ENCODE measurements at places on chromosomes 1 and 21.

GRCh38 chr1:33718186-33718585, 145.7 kb upstream of the HMGB4 start:
- DNase-seq, result no peak

DNA sequence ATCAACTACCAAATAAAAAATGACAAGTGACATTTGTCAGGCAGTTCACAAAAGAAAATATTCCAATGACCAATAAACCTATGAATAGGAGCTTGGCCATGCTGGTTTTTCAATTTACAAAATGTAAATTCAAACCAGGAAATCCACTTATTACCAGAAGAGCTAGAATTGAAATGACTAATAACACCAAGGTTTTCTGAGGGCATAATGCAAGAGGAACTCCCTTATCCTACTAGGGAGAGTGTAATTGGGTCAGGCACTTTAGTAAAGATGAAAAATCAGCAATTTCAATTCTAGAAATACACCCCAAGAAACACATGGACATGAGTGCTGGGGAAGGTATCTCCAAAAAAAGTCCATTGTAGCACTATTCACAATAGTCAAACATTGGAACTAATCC, 16.7 kb upstream of the TIAM1 start:
- no peak for DNase-seq

GRCh38 chr1:157732755-157733154, 32.2 kb upstream of the FCRL3 start:
- DNase-seq, result no peak

- DNase-seq, result no peak
Measured at GRCh38 chr1:109274533-109275476, 8.1 kb downstream of the PSRC1 start.

- DNase-seq, result no peak
Measured at GRCh38 chr1:183043872-183044854, 20.9 kb downstream of the LAMC1 start.

- DNase-seq, result no peak
Measured at GRCh38 chr1:31855038-31855845, 39.4 kb upstream of the SPOCD1 start.

DNA sequence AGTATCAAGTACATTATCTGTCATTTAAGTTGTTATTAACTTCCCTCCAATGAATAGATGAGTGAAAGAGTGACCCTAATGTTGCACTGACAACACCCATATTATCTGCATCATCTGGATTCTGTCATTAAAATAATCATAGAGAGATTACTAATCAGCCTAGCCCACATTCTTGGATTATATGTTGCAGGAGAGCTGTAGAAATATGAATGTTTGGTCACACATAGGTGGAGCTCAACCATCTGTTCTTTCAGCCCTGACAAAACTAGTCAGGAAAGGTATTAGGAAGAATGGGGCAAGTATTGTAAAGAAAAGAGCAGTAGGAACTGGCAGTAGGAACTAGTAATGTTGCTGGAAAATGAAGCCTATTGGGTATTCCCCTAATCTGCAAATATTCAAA, 15.4 kb downstream of the FLG2 start:
- no peak for DNase-seq

- no peak for DNase-seq
Measured at GRCh38 chr21:38438462-38438893, 59.8 kb downstream of the ERG start.

All from activated naive CD4-positive, alpha-beta T cell (primary cell).